Inflammatory macrophage treated with lipopolysaccharide for 4 hours (primary cell): ENCODE measurements at places on chromosomes 5 and 9.

DNA sequence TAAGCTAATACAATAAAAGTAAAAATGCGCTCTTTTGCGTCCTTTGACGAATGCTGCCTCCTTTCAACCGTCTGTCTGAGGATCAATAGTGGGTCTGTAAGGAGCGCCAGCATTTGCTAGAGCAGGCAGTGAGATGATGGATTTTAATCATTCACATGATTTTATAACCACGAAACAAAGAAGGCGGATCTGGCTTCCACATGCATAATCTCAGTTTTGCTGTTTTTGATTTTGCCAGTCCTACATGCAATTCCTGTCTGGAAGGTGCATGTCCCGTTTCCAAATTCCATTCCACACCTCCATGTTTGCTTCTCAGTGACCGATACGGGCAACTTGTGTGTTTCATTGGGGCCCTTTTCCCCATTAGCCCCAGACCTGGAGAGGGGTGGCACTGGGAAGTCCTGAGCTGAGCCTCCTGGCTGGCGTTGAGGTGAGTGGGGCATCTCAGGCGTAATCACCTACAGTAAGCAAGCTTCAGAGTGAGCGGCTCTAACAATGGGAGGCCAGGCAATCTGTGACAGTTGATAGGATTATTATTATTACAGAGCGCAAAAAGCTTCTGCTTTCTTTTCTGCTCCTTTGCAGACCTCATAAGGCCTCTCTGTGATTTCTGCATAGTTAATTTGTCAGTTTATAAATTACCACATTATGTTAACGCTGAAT is 405.4 kb downstream of the ZSWIM6 start:
- no peak for DNase-seq

DNA sequence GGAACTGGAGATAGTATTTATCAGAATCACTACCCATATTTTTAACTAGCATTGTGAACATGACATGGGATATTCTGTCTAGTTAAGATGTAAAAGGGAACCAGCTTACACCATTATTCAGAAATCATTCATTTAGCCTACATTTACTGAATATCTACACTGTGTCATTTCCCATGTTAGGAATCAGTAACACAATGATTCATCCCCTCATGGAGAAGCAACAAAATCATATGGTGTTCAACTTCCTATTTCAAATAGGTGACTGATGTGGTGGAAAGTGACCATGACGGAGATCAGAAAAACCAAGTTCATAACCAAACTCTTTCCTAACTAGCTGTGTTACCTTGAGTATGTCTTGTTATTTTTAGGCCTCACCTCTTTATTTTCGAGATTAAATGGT is 550.0 kb upstream of the TUSC1 start:
- no peak for DNase-seq

DNA sequence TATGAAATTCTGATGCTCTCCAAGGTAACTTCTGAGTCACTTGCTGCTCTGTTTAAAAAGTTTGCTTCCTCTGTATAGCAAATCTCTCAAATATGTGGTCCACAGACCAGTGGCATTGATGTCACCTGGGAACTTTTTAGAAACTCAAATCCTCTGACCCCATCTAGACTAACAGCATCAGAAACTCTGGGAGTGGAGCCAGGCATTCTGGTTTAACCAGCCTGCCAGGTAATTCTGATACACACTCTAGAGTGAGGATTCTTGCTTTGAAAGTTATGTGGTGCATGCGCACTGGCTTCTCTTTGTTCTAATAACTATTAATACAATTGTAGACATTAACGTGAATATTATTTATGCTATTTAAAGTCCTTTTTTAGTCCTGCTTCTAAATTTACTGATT is 298.1 kb downstream of the SLF1 start:
- DNase-seq = no peak

GRCh38 chr5:141947316-141947715 is 10.7 kb downstream of the PCDH12 start:
- no peak for DNase-seq

DNA sequence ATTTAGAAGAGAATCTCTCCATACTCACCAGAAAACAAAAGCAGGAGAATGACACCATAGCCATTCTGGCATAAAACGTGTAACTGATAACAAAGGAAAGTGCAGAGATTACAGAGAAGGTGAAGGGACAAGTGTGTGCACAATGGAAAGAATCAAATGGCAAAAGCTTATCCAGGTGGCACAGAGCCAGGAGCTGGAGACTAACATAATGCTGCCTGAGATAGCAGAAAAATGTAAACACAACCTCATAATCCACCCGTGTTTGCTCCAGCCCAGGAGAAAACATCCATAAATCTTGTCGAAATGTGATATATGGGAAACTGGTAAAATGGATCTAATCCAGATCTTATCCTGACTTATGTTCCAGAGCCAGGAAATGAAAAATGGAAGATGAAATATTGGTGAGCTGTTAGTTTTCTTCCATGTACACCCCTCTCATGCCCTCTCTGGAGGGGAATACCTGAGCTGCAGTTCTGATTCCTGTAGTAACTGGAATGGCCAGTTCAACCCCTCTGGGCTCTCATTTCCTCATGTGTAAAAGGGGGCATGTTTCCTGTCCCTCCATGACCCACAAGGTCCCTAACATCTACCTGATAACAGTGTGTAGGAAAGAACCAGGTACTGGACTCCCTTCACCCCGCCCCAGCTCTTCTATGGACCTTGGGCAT is 212.3 kb upstream of the DAPK1 start:
- no peak for DNase-seq

DNA sequence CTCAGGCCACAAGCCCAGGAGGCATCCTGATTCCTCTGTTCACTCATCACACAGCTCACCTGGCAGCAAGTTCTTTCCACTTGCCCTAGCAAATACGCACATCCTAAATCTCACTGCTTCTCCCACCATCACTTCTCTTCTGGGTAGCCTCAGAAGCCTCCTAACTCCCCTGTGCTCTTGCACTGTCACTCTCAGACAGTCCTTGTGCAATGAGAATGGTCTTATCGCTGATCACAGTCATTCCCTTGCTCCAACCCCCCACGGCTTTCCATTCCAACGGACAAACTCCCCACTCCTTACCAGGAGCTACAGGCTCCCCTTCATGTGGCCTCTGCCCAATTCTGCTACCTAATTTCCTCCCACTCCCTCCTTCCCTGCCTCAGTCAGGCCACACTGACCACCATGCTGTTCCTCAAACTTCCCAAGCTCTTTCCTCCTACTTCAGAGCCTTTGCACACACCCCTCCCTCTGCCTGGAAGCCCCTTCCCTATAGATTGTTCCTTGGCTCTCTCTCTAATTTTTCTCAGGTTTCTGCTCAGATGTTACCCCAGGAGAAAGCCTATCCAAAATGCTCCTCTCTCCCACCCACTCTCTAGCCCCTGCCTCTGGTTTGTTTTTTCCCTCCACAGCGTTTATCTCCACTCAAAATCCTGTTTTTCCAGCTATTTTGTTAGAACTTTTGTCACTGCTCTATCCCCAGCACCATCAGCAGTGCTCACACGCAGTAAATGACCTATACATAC is 34.1 kb upstream of the TNFAIP8 start:
- no peak for DNase-seq

DNA sequence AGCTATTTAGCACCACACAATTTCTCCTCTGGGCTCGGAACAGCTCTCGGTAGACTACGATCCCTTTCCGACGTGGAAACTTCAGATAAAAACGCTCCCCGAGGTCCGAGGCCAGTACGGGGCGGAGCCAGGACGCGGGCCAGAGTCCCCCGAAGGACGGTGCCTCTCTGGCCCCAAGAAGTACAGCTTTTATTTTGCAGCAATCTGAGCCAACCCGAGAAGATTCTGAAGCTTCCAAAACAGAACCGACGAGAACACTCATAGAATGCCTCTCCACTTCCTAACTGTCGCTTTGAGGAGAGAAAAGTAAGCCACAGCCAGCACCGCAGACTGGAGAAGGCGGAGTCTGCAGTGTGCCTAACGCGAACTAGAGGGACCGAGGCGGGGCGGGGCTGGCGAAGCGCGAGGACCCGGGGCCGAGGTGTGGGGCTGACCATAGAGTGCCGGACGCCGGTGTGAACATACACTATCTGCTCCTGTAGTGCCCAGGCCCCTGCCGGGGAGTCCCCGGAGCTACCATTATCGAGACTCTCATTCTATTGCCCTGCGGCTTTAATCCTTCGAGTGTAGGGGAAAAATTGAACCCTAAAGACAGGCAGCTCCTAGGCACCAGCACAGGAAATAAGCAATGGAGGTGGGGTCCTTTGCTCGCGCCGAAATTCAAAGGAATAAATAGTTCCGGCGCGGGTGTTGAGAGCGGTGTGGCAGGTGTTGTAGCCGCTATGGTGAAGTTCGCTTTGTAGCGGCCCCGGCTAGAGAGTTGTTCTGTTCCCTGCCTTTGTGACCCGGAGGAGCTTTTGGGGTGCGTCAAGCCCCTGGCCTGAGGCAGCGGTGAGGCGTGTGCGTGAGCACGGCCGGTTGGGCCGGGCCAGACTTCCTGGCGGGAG is at the start of gene SMC2:
TSS of gene SMC2 (plus strand) at position 663 of the 887 bp plus-strand sequence. CDS start 1,076 bp downstream, outside the sequence.
- DNase-seq = peak; percentile 94

DNA sequence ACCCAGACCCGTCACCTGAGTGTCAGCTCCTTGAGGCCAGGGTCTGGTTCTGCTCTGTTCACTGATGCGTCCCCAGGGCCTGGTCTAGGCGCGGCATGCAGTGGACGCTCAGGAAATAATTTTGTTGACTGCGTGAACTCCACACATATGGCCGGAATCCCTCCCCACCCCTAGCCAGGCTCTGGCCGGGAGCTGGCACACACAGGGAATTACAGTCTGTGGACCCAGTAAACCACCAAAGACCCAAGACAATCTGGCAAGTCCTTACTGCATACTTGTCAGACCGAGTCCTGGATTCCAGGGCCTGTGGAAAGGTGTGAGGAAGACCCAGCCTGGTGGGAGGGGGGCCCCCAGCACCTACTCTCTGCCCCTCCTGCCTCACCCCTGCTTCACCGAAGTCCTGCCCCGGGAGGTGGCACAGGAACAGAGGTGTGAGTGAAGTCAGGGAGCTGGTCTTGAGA is 113.0 kb upstream of the IER5L start:
- no peak for DNase-seq

- DNase-seq = peak; percentile 52
Measured at GRCh38 chr5:37206736-37207135, 42.4 kb downstream of the CPLANE1 start.

DNA sequence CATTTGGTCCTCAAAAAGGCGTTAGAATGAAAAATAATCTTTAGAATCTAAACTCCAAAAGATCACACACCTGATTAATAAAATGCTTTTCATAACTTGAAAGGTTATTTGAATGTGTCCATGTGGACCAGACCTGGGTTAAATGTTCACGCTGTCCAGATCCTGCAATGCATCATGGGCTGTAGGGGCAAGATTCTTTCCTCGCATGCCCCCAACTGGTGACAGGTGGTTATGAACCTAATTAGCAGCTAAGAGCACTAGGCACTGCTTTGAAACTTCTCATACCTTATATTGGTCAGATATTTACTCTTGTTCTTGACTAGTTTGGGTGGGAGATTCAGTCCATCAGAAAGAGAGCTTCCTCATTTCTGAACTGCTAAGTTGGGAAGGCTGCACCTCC is 19.3 kb upstream of the PIP5K1B start:
- DNase-seq = peak; percentile 27

GRCh38 chr5:134945041-134945440 is 22.7 kb upstream of the CATSPER3 start:
- DNase-seq = no peak

DNA sequence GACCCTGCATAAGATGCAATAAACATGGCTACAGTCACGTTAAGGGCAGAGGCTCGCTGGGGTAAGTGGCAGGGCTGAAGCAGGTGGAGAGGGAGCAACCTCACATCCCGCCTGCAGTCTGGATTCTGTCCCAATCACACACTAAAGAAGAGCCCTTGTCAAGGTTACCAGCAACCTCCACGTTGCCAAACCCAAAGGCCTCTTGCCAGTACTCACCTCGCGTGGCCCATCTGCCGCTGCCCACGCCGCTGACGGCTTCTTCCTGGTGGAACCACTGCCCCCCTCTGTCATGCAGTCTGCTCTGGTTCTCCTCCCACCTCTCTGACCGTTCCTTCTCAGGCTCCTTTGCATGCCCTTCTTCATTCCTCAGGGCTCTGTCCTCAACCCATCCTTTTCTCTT is 8.8 kb downstream of the AQP7 start:
- no peak for DNase-seq

GRCh38 chr5:127517110-127517479 is 345 bp upstream of the PRRC1 start:
- DNase-seq = no peak

GRCh38 chr9:126471084-126471624 is 142.6 kb upstream of the LMX1B start:
- peak; percentile 95 for DNase-seq

- DNase-seq = no peak
Measured at GRCh38 chr5:504326-505154, 19.7 kb downstream of the SLC9A3 start.

DNA sequence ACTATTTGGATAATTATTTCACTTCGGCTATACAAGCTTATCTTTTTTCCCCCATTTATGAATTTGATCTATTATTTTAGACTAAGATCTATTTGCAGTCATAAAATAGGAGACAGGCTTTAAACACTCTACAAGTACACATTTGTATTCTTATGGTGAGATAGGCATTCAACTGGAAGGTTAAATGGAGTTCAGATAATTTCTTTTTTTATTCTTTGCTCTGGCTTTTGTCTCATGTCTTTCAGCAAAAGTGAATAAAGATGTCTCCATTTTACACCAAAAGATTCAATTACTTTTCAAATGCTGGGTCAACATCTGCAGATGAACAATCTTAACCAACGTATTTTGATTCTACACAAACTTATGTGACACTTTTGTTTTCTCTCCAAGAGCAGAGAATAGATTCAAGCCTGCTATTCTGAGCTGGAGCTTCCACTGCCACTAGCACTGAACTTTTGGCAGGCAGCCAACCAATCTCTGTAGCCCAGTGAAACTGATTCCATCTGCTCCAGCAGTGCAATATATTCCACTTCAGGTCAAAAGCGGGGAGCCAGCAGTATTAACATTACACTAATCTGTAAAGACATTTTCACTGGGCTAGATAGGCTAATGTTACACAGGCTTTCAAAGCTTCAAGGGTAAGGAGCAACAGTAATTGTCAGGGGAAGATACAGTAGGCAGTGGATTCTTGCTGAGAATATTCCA is 452.0 kb upstream of the ZNF608 start:
- no peak for DNase-seq

DNA sequence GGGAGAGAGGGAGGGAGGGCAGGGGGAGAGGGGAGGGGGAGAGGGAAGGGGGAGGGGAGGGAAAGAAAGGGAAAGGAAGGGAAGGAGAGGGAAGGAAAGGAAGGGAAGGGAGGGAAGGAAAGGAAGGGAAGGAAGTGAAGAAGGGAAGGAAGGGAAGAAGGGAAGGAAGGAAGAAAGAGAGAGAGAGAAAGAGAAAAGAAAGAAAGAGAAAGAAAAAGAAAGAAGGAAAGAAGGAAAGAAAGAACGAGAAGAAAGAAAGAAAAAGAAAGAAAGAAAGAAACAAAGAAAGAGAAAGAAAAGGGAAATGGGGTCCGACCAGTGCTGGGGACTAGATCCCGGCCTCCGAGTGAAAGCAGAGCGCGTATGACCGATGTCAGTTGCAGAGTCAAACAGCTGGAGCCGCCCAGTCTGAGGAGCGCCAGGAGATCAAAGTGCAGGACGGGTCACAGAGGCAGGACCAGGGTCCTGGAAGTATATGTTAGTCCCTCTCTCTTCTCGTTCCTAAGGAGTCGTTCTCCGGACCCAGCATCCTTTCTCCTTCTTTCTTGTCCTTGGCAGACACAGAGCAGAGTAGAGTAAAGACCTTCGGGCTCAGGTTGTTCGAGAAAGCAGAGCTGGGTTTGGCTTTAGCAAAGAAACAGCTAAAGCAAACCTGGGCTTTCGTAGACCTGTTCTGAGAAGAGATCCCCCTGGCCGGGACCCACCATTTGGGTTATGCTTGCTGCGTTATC is 305.4 kb upstream of the MSX2 start:
- DNase-seq = no peak
